ENCODE measurements at places on chromosomes 11 and 22.
A peak's percentile ranks its signal among the peaks of the same experiment; 100 is the strongest.

DNA sequence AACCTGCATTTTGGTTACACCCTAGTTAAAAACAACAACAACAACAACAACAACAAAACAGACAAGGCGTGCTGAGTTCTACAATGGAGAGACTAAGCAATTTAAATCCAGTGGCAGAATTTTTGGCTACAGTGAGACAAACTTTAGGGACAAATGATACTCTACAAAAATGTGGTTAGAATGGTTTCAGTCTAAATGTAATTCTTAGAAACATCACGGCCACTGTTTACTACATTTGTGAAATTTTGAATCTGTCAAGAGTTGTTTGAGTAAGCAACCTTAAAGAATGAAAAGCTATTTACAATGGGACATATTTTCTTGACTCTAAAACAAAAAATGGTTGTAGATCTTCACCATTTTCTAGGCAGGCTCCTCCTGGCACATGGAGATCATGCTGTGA lies 259.4 kb downstream of the SWAP70 start:
- DNase-seq: no peak

DNA sequence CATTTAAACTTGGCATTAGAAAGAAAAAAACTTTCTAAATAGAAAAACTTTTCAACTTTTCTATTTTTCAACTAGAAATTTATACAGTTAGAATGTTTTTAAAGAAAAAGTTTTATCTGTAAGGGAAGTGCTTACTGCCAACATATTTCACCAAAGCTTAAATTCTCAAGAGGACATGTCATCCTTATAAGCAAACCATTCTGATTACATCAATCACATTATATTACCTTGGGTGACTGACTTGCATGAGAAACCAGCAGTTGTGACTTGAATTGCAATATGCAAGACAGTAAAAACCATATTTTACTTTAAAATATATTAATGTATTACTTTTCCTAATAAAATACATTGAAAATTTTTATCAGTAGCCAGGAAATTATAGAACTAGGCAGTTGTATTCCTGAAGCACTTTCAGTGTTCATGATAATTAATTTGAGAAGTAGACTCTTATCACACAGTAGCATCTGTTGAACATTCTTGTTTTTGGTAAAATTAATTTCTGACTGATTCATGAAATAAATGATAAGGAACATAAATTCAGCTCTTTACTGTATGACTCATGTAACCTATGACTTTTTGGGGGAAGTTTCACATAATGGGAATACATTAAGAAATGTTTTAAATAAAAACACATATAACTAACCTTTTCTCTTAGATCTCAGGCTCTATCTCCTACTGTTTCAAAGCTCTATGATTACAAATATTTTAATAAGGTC lies 345.0 kb upstream of the CCDC179 start:
- no peak for DNase-seq

GRCh38 chr11:61083601-61084147 lies 18.6 kb upstream of the CD5 start:
- no peak for DNase-seq

DNA sequence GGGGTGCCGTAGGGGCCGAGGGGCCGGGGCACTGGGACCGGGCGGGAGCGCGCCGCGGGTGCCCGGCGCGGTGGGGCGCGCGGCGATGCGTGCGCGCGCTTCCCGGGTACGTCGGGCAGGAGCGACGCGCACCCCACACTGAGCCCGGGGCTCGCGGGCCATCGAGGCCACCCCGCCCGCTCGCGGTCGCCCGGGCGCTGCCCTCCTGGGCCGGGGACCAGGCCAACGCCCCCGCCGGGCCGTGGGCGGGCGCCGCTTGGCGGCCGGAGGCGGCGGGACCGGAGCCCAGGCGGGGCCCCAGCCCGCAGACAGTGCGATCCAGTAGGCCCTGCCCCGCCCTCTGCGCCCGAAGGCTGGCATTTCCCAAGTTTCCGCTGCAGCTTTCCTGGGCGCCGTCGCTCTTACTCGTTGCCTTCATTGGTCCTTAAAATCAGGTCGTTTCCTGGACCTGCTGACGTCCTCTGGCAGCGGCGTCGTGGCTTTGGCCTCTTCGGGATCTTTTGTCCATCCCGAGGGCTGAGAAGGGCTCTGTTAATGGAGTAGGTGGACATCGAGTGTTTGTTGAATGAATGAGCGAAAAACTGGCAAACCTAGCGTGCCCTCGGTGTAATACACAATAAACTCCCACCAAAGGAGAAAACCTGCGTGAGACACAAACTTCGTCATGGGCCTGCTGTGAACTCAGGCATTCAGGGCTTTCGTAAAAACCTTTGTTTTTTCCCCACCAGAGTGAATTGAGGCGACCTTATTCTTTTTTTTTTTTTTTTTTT lies 638 bp downstream of the PARVA start:
- DNase-seq: peak; percentile 59

- no peak for DNase-seq
Observed at GRCh38 chr11:12017243-12017678, 8.8 kb upstream of the DKK3 start.

GRCh38 chr22:48450188-48450825 lies 1377.4 kb downstream of the BRD1 start:
- DNase-seq: no peak

GRCh38 chr11:45766469-45766868 lies 38.5 kb upstream of the SLC35C1 start:
- peak; percentile 54 for DNase-seq

GRCh38 chr11:134223836-134224709 lies at the start of the genes NCAPD3 and VPS26B:
TSS of gene NCAPD3 (minus strand) at chr11:134223967. CDS start at chr11:134223926, 41 bp downstream.
TSS of gene VPS26B (plus strand) at chr11:134224671. CDS start at chr11:134225123, 452 bp downstream.
- DNase-seq: peak; percentile 96

GRCh38 chr22:28477556-28477955 lies 202.1 kb downstream of the TTC28 start:
- DNase-seq: no peak

GRCh38 chr22:42188808-42189447 lies 58.3 kb upstream of the CYP2D6 start:
- peak; percentile 40 for DNase-seq

DNA sequence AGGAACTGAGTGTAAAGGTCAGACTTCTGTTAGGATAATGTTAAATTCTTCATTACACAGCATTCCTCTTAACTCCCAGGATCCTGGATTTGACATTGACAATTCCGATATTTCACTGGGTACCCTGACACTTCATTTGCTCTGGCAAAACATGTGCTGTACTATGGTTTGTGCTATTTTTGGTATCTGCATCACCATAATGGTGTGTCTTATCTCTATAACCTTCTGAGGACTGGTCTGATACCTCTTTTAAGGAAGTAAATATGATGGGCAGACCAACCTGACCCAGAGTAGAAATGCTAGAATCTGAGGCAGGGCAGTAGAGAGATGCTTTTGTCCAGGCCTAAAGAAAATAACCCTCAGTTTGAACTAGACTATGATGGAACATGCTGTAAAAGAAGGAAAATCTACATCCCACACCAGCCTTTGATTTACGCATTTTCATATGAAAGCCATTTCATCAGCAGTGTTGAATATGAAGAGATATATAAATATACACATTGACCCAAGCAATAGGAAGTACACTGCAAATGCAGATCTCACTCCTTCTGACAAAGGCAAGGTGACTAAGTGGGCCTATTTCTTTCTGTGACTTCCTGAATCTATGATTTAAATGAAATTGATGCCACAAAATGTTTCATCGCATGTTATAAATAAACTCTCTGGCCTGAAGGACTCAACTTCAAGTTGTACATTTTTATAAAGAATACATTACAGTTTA lies 966.7 kb downstream of the DLG2 start:
- DNase-seq: no peak

DNA sequence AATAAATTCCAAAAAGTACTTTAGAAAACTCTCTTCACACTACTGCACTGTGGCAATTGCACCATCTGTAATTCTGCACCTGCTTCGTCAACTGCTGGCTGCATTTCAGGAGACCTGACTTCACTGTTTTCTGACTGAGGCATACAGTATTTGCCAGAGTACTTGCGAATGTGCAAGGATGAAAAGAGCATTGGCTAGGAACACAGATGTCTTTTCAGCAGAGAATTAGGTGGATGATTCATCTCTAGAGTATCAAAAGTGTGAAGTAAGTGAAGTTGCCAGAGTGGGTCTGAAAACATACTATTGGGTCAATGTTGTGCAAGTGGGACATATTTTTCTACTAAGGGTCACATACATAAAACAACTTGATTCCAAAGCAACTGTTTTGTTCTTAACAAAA lies 427.5 kb upstream of the CCDC90B start:
- no peak for DNase-seq

DNA sequence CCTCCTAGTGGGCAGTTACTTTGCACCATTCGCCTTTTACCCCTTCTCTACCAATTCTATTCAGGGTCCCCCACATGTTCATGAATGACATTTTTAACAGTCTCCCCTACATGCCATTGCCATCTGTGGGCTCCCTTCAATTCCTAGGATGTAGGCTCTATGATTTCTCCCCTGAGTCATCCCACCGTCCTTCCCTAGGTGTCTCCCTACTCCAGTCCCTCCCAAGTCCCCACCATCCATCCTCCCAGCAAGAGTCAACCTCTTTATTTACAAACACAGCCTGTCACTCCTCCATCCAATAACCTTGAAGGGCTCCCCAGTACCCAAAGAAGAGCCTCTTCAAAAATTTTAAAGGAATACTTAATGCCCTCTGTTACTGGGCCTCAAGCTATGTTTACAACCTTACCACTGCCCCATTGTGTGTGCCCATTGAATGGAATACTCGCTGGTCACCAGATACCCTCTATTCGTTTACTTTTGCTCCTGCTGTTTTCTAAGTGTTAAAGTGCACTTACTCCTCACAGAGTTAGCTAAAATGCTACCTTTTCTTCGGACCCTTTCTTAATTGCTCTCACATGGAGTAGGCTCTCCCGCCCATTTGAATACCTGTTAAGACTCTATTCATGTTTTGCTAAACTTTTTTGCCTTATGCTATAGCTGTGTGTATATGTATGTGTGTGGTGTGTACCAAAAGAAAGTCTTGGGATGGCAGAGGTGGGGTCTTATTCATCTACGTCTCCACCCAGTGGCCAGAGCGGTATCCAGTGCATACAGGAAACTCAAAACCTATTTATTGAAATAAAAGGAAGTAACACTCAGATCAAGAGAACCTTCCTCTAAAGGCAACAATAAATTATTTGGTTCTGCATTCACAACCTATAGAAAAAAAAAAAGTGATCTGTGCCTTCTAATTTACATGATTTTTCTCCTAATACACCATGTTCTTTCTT lies 235.8 kb upstream of the CCDC90B start:
- no peak for DNase-seq

GRCh38 chr11:115222218-115222862 lies 281.9 kb downstream of the CADM1 start:
- DNase-seq: no peak

- no peak for DNase-seq
Observed at GRCh38 chr11:14687943-14688627, 44.5 kb downstream of the PDE3B start.

- no peak for DNase-seq
Observed at GRCh38 chr22:35310556-35311550, 11.2 kb downstream of the TOM1 start.

GRCh38 chr11:26578998-26579661 lies 7.1 kb upstream of the MUC15 start:
- DNase-seq: no peak
